ENCODE measurements at places on chromosomes 6 and 20.

DNA sequence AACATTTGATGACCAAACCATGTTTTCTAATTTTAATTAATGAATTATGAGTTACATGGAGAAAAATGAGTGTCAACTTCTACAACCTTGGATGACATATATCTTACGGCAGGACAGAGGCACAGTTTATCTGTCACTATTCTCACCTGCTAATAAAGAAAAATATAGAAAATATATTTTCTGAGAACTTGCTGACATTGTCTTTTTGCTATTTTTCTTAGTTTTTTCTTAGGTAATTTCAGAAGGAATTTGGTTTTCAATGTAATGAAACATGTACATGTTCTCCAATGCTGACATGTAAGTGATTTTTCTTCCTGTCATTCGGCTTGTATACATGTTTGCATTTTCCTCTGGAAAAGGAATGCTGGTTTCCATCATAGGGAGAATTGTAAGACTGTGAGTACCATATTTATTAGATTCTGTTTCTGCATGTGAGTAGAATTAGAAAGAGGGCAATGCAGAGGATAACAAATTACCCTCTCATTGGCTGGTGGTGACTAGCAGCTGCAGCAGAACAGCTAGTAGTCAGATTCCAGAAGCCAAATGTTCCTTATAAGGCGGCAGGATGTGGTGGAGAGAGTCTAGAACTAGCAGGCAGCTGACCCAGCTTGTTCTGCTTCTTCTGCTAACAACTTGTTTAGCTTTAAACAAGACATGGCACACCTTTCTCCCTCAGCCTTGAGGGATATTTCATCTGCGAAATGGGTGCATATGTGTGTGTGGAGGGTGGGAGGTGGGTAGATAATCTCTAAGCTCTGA is 132.8 kb upstream of the SPACA1 start:
- DNase-seq, result no peak

DNA sequence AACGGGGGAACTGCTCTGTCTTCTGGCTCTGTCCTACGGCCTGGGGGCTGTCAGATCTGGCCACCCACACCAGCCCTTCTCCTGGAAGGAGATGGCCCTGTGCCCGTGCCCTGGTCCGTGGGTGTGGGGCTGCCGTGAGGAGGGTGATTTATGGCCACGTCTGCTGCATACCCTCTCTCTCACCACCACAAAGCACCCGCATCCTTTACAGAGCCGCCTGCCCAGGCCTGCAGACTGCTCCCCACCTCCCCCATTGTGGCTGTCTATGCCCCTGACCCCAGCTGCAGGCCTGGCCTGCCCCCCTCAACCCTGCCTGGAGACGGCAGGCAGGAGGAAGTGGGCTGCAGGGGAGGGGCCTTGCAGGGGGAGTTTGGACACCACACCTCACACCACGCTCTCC is 72.7 kb upstream of the GATA5 start:
- no peak for DNase-seq

DNA sequence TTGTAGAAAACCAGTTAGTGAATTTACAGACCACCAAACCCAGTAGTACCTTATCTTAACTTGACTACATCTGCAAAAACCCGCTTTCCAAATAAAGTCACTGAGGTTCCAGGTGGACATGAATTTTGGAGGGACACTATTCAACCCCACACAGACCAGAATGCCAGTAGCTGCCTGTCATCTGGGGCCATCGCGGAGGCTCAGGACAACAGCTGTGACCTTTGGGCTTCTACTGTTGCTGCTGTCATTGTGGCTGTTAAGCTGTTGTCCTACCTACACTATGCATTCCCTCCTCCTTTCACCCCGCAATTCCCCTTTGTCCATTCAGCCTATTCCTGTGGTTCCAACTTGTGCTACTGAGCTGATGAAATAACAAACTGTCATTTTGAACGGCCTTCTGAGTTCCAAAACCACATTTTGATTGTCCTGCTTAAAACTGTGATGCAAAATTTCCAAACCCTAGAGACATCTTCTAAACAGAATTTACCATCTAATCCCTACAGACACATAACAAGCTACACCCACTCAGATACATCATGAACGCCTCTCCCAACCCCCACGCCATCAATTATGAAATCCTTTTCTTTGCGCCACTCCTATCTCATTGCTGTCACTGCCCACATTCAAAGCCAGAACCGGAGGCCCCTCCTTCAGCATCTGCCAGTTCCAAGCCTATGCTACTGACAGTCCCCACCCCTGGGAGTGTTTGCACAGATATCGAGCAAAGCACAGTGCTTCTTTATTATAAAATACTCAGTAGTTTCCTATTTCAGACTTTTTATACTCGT is 125.0 kb downstream of the C6orf118 start:
- no peak for DNase-seq

- DNase-seq, result no peak
Observed at GRCh38 chr6:22078802-22079545, 217.9 kb downstream of the PRL start.
